ENCODE measurements at places on chromosomes 2 and 18. TPM values are rescaled to one million over a fixed set of nuclear protein-coding genes. Genes with fewer than 3 reads are reported as not detected.

ANKRD30BL gene
- not detected for total RNA-seq

MSH6 gene
- 107 TPM for total RNA-seq

SLC25A52 gene
- not detected for total RNA-seq

IHH gene
- total RNA-seq = not detected

C2orf81 gene
- total RNA-seq = 1.5 TPM

ASPRV1 gene
- 0.78 TPM for total RNA-seq

INHBB gene
- not detected for total RNA-seq

C1QL2 gene
- total RNA-seq = not detected

GALR1 gene
- total RNA-seq = not detected

TBR1 gene
- not detected for total RNA-seq

All from activated CD8-positive, alpha-beta T cell treated with anti-CD3 and anti-CD28 coated beads, Interleukin-2, amount 10 ng/mL, durations not matched to agents 7 days and 5 days (primary cell).